ENCODE measurements at places on chromosomes 12 and 14.
A peak's percentile ranks its signal among the peaks of the same experiment; 100 is the strongest.

DNA sequence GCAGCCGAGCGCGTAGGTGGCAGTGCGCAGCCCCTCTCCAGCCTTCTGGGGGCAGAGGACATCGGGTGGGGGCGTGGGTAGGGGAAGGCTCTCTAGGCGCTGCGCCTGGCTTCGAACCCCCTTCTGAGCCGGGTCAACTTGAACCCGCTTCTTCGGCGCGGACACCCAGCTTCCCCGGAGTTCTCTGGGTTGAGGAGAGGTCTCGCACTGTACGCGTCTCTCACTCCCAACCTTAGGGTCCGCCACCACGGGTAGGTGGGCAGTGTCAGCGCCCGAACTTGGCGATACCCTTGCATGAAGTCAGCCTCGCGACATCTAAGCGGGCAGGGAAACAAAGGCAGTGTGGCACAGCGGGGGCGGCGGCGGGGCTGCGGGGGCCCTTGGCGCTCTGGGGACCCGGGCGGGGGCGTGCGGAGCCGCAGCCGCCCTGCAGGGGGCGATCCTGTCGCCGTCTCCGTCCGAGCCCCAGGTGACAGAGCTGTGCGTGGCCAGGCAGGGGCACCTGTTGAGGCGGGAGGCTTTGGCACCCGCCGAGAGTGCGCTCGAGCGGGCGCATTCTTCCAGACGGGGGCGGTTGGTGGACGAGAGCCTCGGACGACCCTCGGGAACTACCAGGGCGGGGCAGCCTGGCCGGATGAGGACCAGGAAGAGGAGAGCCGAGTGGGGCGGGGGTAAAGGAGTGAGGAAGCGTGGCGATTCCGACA lies 1.1 kb downstream of the GALNT16 start:
- DNase-seq, result no peak

DNA sequence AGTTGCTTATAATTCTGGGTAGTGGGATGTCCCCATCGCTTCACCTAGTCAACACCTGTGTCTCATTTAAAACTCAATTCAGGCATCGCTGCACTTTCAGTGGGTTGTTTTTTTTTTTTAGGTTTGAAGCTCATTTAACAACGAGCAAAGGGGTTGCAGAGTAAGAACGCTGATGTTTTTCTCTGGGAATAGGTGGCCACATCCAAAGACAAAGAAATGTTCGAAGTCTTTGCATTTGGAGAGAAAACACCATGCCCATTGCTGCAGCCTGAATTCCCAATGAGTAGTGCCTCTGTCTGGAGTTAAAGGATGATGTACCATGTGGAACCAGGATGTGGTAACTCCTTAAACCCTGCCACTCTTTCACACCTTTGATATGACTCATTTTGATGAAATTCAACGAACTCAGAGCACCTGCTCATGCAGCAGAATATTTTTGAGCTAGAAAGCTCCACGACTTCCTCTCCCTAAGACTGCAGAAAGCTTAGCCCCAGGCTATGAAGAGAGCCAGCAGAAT lies 35.1 kb upstream of the BATF start:
- DNase-seq, result no peak

- peak; percentile 45 for DNase-seq
Measured at GRCh38 chr14:24988760-24989159, 61.2 kb downstream of the STXBP6 start.

- no peak for DNase-seq
Measured at GRCh38 chr12:108583991-108584390, 13.9 kb downstream of the TMEM119 start.

GRCh38 chr12:27277846-27278260 lies 33.8 kb downstream of the STK38L start:
- DNase-seq, result no peak

DNA sequence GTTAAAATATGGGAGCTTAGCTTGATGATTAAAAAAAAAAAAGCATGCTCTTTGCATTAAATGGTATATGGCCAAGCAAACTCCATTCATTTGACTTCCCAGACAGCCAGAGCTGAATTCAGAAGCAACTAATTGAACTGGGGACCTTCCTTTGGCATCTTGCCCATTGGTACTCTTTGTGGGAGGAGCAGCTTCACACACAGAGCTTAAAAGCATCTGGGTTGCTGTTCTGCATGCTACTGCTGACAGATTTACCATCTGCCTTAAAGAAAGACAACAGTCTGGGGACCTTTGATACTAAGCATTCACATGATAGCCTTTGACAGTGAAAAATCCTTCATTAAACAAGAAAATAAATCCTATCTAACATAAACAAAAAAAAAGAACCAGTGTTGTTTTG lies 977.9 kb downstream of the TMTC2 start:
- no peak for DNase-seq

DNA sequence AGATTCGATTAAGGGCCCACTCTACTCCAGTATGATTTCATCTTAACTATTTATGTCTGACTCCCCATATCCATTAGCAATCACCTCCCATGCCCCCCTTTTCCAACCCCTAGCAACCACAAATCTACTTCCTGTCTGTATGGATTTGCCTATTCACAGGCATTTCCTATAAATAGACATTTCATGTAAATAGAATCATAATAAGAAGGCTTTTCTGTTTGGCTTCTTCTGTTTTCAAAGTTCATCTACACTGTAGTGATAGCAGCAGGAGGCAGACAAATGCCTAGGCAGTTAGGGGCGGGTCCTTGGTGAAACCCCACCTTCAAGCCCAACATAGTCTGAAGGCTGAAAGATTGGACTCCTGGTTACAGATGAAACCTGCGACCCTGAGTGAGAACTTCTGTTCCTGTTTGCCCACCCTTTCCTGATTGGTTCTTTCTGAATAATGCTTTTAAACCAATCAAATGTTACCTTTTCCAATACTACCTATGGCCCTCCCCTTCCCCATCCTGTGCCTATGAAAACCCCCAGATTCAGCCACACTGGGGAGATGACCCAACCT lies 62.1 kb upstream of the HECTD1 start:
- DNase-seq, result no peak

- DNase-seq, result no peak
Measured at GRCh38 chr12:12528361-12529270, 34.0 kb downstream of the DUSP16 start.

- DNase-seq, result no peak
Measured at GRCh38 chr14:43853541-43853940, 653.5 kb downstream of the FSCB start.

GRCh38 chr14:42523666-42524065 lies 917.0 kb downstream of the LRFN5 start:
- DNase-seq, result no peak

Data from Kasumi-1 (cell line).